Stimulated activated CD4-positive, alpha-beta T cell treated with anti-CD3 and anti-CD28 coated beads, Interleukin-12 subunit alpha, Interleukin-12 subunit beta, amount 100 ng/mL, for 4 hours (primary cell): ENCODE measurements at places on chromosomes 1 and 21.

- DNase-seq, result no peak
Measured at GRCh38 chr1:56967900-56968832, 2.4 kb upstream of the C8B start.

- DNase-seq, result no peak
Measured at GRCh38 chr1:179046808-179047635, 21.3 kb downstream of the FAM20B start.

- DNase-seq, result no peak
Measured at GRCh38 chr1:187096689-187097088, 267.9 kb downstream of the PLA2G4A start.

DNA sequence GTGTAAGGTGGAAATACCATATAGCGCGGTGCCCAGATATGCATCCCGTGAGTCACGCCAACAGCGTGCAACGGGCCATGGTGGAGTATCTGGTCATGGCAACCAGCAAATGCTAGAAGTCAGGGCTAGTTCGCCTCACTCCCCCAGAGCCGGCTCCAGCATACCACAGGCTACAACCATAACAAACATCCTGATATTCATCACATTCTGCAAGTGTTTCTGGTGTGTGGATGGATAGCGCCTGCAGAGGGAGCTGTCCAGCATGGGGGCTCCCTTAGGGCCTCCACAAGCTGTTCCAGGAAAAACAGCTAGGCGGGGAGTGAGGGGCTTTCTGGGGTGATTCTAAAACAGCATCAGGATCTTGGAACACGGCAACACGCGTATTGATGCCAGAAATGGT is 6.8 kb downstream of the C1orf198 start:
- DNase-seq, result no peak

GRCh38 chr1:239293350-239294110 is 92.8 kb upstream of the CHRM3 start:
- no peak for DNase-seq

- no peak for DNase-seq
Measured at GRCh38 chr21:44836666-44837471, 19.0 kb upstream of the SUMO3 start.

GRCh38 chr1:172781513-172782140 is 122.7 kb downstream of the FASLG start:
- DNase-seq, result no peak

GRCh38 chr1:77542813-77543420 is 139.5 kb downstream of the ZZZ3 start:
- no peak for DNase-seq

DNA sequence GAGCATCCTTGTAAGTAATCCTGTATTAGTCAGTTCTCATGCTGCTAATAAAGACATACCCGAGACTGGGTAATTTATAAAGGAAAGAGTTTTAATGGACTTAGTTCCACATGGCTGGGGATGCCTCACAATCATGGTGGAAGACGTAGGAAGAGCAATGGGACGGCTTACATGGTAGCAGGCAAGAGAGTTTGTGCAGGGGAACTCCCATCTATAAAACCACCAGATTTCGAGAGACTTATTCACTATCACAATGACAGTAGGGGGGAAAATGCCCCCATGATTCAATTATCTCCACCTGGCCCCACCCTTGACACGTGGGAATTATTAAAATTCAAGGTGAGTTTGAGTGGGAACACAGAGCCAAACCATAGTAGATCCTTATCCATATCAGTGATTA is 124.7 kb downstream of the HIVEP3 start:
- DNase-seq, result no peak

- no peak for DNase-seq
Measured at GRCh38 chr1:35449334-35450008, 107.7 kb downstream of the KIAA0319L start.

DNA sequence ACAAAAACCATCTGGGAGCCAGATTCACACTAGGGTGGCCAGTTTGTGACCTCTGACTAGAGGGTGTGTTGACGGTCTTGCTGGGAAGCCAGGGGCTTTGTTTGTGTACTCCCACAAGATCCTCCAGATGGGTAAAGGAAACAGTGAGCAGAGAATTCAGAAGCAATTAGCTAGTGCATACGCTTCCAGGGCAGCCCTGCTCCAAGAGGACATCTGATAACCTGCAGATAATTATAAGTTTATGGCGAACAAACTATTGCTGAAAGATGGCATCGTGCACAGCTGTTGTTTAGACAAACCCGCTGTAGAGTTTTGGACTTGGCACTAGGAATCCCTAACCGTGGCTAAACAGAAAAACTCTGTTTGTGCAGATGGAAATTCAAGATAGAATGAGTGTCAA is 326.4 kb downstream of the TGFB2 start:
- no peak for DNase-seq

DNA sequence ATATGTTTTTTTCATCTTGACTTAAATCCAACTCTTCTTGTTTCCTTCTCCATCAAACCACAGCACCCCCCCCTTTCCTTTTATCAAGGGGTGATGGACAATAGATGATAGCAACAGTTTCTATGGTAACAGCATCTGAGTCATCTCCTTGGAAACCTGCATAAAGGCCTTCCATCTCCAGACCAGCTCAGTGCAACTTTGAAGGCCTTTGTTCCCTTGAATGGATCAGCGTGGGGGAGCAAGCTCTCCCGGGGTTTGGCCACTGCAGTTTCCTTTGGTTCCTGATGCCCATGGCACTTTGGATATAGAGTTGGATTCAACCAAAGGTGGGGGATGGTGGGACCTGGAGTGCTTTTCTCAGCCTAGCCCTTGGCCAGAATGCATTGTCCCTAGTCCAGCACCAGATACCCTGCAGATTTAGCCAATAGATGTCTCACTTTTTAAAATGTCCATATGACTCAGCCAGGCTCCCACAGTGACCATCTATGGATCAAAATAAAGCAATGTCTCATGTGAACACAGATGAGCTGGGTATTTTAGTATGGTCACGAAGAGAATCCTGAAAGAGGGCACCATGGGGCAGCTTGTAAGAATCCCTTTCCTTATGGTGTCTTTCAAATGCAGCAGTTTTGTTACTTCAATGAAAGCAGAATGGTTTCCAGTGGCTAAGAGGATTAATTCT is 127.7 kb downstream of the SPATA46 start:
- DNase-seq, result no peak

DNA sequence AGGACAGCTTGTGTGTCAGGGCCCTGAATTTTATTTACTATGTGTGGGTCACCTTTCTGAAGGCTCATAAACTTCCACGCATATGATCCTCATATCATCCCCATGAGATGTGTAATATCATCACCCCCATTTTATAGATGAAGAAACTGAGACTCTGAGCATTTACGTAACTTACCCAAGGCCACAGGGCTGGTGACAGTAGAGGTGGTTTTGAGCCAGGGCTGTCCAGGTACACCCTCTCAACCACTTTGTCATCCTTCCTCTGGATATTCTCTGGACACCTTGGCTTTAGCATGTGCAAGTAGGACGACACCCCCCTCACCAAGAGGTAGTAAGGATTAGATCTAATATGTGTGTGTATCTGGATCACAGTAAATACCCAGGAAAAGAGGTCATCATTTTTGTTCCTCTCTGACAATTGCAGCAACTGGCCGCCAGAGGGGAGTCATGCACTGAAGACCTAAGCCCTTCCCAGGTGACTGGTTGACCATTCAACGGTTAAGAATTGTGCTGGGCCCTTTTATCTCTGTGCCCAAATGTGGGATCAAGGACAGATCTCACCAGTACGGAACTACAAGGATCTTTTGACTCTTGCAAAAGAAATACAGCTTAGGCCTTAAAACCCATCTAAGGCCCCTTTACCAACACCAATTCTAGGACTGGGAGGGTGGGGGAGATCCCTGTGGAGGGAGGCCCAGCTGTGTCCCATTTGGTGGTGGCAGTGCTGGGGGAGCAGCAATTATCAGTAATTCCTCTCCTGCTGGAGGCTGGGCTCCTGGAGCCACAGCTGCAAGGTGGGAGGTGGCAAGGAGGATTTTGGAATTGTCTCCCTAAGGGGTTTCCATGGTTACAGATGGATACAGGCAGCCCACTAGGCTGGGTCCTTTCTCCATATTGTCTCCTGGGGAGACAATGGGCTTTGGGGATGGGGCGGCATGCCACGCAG is 13.7 kb upstream of the E2F2 start:
- peak; percentile 68 for DNase-seq

GRCh38 chr1:159790237-159790917 is 9.6 kb downstream of the DUSP23 start:
- no peak for DNase-seq

GRCh38 chr1:235947989-235948388 is 81.3 kb upstream of the LYST start:
- DNase-seq, result no peak

DNA sequence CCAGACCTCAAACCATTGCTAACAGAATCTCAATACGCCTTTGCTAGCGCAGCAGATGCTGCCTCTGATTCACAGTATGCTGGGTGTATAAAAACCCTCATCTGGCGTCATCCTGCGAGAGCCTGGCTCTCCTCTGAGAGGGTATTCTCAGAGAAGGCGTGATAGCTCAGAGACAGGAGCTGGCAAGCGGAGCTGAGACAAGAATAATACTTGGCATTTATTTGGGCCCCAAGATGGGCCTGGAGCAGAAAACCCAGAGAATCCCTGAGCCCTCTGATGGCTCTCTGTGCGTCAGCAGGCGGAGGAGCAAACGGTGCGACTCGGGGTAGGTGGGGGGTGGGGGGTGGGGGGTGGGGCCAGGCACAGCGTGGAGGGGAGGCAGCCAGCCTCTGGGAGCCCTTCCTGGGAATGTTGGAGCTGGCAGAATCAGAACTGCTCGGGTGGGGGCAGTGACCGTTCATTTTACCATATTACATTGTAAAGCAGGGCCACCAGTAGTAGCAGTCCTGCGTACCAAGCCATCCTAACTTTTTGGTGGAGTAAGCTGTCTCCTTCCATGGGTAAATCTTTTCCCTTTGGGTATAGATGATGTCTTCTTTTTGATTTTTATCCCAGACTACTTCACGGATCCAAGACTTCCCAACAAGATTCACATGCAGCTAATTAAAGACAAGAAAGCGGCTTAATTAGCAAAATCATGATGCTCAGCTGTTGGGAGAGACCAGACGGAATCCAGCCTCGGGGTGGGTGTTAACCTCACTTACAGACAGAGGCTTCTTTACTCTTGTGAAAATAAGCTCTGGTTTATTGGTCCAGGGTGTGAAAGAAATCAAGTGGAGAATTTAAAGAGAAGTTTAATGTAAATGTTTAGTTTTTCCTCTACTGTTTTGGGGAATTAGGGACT is 7.1 kb downstream of the RIIAD1 start:
- DNase-seq, result no peak

- no peak for DNase-seq
Measured at GRCh38 chr1:17861685-17862084, 106.6 kb downstream of the ACTL8 start.

GRCh38 chr1:50917138-50918137 is 42.6 kb downstream of the FAF1 start:
- DNase-seq, result no peak
